ENCODE measurements at places on chromosomes 13 and 19.

GRCh38 chr13:86945584-86945983 is 725.6 kb upstream of the SLITRK5 start:
- DNase-seq: no peak

DNA sequence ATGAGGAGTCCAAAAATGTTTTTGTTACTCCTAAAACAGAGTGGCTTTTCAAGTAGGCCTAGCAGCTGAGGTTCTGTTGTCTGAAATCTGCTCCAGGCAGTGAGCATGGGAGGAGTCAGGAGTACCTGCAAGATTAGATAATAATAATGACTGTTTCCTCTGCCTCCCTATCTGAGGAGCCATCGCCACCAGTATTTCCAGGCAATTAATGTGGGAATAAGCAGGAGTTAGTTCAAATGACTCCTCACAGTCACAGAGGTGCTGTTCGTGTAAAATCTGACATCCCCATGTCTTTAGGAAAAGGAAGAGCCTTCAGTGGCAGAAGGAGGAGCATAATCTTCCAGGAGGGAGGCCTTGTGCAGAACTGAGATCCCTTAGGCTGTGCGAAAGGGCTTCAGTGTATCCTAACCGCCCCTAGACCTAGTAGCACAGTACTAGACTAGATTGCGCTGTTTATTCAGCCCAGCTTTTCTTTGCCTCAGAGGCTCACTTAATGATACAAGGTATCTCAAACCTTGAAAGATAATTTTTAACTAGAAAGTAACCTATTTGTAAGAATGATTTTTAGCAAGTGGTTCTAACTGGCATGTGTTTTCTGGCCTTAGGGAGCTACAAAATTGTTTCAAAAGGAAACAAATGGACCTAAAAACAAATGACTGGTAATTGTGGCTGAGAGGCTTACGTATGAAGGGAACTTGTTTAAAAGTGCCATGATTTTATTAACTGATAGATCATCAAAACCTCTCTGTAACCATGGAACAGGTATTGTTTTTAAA is 49.0 kb downstream of the FREM2 start:
- DNase-seq: no peak

- DNase-seq: no peak
Observed at GRCh38 chr13:95360464-95361097, 59.3 kb upstream of the ABCC4 start.

- DNase-seq: no peak
Observed at GRCh38 chr19:4229179-4229931, at the start of gene EBI3. TSS of gene EBI3 (plus strand) at chr19:4229523. CDS start at chr19:4229551, 28 bp downstream.

DNA sequence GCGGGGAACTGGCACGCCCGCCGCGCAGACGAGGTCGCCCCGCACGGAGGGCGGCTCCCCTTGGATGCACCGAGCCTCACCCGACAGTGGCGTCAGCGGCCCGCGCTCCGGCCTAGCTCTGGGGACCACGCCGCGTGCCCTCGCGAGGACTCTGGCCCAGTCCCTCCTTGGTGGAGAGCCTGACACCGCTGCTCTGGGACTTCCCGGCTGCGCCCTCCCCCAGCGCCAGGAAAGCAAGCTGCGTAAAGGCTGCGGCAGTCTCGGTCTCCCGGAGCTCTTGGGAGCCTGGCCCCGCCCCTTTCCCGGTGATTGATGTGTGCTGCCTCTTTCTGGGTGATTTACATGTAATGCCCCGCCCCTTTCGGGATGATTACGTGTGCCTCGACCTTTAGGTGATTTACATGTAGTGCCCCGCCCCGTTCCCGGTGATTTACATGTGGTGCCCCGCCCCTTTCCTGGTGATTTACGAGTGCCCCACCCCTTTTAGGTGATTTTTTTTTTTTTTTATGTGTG is at the start of gene LENG9:
Gene LENG9 (minus strand): TSS at position 248 of the 513 bp plus-strand sequence. CDS start 252 bp downstream, outside the sequence.
- peak; percentile 96 for DNase-seq

- DNase-seq: no peak
Observed at GRCh38 chr13:105984236-105984635, 551.2 kb downstream of the EFNB2 start.

- no peak for DNase-seq
Observed at GRCh38 chr13:106691341-106691740, 123.4 kb upstream of the ARGLU1 start.

DNA sequence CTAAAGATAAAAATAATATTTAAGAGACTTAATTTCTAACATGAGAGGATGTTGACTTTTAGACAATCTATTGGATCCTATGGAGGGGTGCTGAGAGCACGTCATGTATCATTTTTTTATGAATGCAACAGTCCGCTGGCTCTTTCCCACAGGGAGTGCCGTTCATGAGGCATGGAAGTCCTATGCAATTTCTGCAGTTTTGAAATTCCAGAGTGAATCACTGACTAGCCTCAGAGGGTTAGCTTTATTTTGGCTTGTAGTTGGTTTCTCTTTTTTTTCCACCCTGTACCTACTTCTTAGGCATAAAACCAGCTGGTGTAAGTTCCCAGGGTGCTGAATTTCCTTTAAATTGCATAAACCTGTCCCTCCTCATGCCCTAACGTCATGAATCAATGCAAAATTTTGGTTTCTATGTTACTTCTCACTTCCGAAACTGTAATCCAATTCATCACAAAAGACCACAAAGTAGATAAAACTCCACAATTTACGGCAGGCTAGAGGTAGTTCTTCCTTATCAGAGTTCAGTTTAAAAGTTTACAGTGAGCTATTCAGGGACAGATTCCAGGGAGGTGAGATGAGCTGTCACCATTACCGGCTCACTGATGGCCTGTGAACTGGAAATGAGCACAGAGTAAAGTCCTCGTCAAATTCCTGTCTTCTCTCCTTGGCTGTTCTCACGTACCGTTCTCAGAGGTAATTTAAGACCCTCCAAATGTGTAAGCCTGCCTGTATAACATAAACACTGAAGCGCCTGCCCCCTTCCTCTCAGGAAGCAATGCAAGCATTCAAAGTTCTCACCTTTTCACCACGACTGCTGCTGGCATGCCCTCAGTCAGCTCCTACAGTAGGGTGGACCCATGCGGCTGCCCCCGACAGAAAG is 216.6 kb upstream of the SLC10A2 start:
- DNase-seq: no peak

- DNase-seq: no peak
Observed at GRCh38 chr19:20660473-20661140, 764 bp downstream of the ZNF626 start.

- no peak for DNase-seq
Observed at GRCh38 chr13:71517004-71517403, 350.0 kb downstream of the DACH1 start.

GRCh38 chr19:8504919-8505318 is 2.5 kb upstream of the PRAM1 start:
- DNase-seq: no peak

- no peak for DNase-seq
Observed at GRCh38 chr13:36438594-36439483, 6.5 kb downstream of the CCNA1 start.

GRCh38 chr19:416416-416815 is 7.5 kb upstream of the C2CD4C start:
- DNase-seq: no peak

DNA sequence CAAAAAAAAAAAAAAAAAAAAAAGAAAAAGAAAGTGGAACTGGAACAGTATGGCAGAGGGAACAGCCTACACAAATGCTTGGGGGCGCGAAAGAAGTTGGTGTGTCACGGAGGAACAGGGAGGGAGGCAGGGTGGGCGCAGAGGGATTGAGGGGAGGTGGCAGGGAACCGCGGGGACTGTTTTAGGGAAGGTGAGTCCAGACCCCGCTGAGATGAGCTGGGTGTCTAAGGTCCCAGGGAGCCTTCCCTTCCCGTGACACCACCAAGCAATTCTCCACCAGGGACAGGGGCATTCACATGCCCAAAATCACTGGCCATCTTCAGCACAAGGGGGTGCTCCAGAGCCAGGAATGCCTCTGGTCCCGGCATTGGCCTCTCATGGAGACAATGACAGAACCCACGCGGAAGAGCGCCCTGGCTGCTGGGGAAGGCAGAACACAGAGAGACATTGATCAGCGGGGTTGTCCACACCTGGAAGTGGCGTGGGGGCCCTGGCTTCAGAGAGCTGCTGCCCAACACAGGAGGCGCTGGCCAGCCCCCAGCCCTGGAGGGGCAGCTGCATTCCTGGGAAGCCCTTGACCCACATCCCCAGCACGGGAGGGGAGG is 6.9 kb downstream of the PEAK3 start:
- no peak for DNase-seq

- no peak for DNase-seq
Observed at GRCh38 chr19:33298146-33298911, 4.0 kb downstream of the CEBPA start.

DNA sequence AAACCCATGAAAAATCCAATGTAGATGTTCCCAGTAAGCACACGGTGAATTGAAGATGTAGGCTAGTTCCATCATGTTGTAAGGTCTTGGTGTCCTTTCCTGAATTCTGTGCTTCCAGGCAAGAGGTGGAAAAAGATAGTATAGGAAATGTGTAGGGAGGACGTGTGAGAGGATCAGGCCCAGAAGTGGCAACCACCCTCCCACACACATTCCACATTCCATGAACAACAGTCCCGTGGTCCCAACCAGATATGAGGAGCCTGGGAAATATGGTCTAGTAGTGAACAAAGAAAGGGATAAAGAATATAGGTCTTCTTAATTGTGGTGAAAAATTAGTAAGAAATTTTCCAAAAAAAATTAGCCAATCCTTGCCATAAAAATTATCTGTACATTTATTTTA is 1254.2 kb upstream of the SLC10A2 start:
- DNase-seq: no peak

- no peak for DNase-seq
Observed at GRCh38 chr19:49243129-49243528, 81.9 kb downstream of the SLC6A16 start.

DNA sequence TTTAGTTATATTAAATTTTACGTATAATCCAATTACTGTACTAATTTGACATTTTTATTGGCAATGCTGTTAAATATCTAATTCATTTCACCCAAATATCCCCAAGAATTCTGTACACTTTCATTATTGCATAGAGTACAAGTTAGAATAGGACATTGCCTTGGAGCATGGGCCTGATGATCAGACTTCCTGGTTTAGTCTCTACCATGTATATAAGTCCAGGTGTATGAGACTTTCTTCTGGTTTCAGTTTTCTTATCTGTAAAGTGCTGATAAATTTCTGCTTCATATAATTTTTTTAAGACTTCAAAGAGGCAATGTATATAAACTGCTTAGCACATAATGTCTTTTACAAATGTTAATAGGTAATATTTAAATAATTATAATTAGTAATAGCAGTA is 179.4 kb downstream of the KLF12 start:
- no peak for DNase-seq

DNA sequence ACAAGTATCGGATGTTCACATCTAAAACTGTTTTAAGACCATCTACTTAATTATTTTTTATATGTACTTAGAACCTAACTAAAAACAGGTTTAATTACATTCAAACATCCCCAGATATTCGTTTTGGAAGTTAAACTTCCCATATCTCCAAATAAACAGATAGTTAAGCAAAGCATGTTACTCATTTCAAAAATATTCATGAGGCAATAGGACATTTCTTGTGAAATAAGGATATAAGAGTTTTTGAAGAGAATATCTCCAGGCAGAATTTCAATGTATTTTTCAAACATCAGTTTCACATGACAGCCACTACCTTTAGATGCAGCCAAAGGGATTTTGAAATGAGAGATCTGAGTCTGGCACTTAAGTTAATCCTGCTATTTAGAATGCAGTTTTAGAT is 697.5 kb downstream of the SLITRK1 start:
- DNase-seq: no peak

GRCh38 chr13:50340146-50340545 is 324.9 kb downstream of the KCNRG start:
- no peak for DNase-seq

- peak; percentile 70 for DNase-seq
Observed at GRCh38 chr19:56111601-56112312, 9.3 kb downstream of the ZNF787 start.

GRCh38 chr19:7808108-7808507 is 21.9 kb upstream of the EVI5L start:
- no peak for DNase-seq

DNA sequence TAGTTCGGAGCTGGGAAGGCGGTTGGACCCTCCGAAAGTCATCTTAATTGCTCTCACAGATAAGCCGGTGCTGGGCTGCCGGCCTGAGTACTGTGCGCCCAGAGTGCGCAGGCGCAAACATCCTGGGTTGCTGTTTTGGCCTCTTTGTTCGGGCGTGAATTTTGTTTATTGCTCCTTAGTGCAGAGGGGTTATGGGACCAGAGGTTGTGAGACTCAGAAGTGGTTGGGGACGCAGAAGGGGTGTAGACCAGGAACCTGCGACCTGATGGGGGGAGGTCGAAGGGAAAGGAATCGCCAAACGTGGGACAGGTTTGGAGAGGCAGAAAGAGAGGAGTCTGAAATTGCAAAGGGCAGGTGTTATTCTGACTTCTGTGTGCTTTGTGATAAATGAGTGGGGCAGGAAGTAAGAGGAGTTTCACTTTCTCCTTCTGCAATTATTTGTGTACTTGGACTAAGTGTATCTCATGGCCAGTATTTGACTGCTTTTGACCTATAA is 607 bp upstream of the ZNF566 start:
- DNase-seq: no peak

- DNase-seq: no peak
Observed at GRCh38 chr13:43981091-43981490, 101.4 kb downstream of the LACC1 start.

- DNase-seq: peak; percentile 7
Observed at GRCh38 chr13:32530841-32531253, 7.7 kb downstream of the N4BP2L2 start.

DNA sequence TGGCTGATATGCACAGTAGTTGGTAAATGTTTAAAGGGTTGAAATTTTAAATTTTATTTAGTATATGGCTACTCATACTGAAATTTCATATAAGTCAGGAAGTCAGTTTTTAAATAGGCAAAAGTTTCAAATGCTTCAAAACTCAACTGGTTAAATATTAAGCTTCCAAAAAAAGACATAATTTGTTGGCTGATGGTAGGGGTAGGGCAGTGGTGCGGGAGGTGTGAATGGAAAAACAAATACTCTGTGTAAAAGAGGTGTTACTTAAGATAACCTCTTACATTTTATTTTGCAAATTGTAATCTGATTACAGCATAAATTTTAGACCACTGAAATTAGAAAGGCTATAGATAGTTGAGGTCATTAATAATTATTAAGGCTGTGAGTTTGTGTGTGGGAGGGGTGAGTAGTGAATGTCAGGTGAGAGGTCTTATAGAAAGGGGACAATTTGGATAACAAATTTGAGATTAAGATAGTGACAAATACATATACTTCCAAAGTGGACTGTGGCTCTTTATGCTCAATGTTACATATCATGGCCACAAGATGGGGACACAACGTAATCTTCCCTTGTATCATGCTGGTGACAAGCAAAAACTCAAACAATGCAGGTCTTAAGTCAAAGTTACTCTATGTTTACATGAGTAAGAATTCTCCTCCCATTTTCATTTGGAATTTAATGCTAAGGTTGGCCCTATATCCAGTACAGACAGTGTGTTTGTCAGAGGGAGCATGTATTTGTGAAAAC is 36.6 kb upstream of the OXGR1 start:
- DNase-seq: no peak

- no peak for DNase-seq
Observed at GRCh38 chr13:96768524-96768923, 225.8 kb downstream of the OXGR1 start.
